Stimulated activated CD8-positive, alpha-beta memory T cell treated with anti-CD3 and anti-CD28 coated beads, Interleukin-15, amount 100 ng/mL, for 4 hours (primary cell): ENCODE measurements at places on chromosomes 4 and X.

GRCh38 chr4:155837203-155837796 lies 28.8 kb downstream of the ASIC5 start:
- no peak for DNase-seq

DNA sequence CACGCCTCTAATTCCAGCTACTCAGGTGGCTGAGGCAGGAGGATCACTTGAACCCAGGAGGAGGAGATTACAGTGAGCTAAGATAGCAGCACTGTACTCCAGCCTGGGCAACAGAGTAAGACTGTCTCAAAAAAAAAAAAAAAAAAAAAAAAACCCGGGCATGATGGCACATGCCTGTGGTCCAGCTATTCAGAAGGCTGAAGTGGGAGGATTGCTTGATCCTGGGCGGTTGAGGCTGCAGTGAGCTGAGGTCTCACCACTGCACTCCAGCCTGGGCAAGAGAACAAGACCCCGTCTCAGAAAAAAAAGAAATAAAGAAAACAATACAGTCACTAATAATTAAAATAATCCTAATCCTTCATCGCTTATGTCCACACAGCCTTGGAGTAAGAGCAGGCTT lies 68.1 kb downstream of the APBB2 start:
- no peak for DNase-seq

DNA sequence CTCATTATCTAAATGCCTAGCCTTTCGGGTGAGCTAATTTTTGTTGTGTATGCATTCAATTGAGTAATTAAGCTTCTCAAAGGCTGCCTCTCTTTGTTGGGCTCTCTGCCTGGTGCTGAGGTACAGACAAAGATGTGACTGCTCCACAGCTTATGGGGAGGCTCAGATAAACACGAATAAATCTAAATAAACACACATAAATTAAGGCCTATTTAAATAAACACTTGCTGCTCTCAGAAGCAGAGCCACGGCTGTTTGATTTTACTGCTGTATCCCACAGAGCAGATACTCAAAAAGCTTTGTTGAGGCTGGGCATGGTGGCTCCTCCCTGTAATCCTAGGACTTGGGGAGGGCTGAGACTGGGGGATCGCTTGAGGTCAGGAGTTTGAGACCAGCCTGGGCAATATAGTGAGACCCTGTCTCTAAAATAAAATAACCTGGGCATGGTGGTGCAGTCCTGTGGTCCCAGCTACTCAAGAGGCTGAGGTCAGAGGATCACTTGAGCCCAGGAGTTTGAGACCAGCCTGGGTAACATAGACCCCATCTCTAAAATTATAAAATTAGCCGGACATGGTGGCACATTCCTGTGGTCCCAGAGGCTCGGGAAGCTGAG lies 8.4 kb upstream of the CD99 start:
- no peak for DNase-seq

DNA sequence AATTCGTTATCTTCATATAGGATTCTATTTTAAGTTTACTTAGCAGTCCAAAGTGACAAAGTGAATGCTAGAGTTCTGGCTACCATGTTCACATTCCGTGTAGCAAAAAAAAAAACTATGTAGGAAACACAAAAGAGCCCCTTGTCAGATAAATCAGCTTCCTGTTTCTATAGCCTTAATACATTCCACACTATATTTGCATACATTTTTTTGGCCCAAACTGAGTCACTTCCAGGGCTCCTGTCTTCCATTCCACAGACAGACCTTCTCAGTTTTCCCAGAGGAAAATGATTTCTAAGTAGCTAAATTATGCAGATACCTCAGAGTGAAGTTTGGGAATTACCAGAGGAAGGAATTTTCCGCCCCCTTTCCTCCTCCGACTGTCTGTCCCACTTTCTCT lies 841.9 kb upstream of the HS3ST1 start:
- DNase-seq: no peak

DNA sequence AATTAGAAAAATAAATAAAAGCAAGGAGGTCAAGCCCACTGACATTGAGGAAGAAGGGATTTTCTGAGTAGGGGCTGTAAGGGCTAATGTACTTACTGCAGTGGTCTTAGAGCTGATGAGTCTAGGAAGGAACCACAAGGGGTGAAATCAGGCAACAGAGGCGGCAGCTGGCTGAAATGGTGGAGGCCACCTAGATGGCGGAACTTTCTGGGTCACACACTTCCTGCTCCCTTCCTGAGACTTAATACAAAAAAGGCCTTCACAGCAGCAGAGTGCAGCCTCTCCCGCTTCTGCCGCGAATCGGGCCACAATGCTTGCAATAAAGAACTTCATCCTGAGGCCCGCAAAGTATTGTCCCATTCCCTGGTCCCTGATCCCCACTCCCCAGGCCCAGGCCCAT lies 15.4 kb downstream of the SNX12 start:
- DNase-seq: no peak

DNA sequence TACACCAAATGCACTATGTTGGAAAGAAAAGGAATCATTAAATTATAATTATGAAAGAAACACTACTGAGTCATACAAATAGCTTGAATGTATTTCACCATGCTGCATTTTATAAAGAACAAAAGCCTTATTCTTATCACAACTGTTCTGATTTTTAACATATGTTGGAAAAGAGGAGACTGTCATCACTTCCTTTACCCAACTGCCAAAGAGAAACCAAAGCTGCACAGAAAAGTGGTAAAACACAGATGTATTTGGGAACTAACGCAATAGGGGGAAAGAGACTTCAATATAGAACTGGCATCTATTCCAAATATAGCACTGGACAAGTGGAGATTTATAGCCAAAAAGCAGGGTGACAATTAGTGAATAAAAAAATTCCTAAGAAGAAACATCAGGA lies 181.0 kb downstream of the SPANXN3 start:
- DNase-seq: no peak

GRCh38 chrX:2766906-2767305 lies 15.1 kb downstream of the XG start:
- DNase-seq: no peak

GRCh38 chr4:23631255-23631950 lies 258.4 kb downstream of the PPARGC1A start:
- DNase-seq: no peak

DNA sequence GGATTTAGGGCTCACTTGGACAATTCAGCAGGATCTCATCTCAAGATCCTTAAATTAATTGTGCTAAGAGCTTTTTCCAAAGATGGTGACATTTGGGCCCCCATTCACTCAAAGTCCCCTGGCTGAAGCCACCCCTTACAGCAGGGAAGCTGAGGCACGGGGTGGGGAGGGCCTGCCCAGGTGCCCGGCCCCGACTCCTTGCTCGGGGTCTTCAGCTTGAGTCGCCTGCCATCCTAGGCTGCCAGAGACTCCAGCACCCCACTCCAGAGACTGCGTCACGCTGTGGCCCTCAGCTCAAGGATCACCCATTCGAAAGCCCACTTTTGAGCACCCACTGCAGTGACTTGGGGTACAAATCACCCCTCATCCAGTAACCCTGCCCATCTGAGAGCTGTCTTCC lies 39.2 kb upstream of the GPR78 start:
- no peak for DNase-seq

- DNase-seq: no peak
These were observed 65.3 kb upstream of the FAM120C start for GRCh38 chrX:54248309-54248708.

- DNase-seq: no peak
These were observed 36.8 kb upstream of the TNIP3 start for GRCh38 chr4:121200795-121201472.
